Activated CD4-positive, alpha-beta memory T cell treated with anti-CD3 and anti-CD28 coated beads, Interleukin-2, amount 10 ng/mL, durations not matched to agents 7 days and 5 days (primary cell): ENCODE measurements at places on chromosomes 3 and 15. TPM values are rescaled to one million over a fixed set of nuclear protein-coding genes. Genes with fewer than 3 reads are reported as not detected.
A peak's percentile ranks its signal among the peaks of the same experiment; 100 is the strongest.

GRCh38 chr3:149247008-149247710 lies 25.5 kb upstream of the CP start:
- no peak overlapping the region for H3K27ac ChIP-seq
- H3K4me3 ChIP-seq: no peak overlapping the region
- H3K36me3 ChIP-seq: no peaks in the 10 kb centered on the region
- DNase-seq: no peak

DNA sequence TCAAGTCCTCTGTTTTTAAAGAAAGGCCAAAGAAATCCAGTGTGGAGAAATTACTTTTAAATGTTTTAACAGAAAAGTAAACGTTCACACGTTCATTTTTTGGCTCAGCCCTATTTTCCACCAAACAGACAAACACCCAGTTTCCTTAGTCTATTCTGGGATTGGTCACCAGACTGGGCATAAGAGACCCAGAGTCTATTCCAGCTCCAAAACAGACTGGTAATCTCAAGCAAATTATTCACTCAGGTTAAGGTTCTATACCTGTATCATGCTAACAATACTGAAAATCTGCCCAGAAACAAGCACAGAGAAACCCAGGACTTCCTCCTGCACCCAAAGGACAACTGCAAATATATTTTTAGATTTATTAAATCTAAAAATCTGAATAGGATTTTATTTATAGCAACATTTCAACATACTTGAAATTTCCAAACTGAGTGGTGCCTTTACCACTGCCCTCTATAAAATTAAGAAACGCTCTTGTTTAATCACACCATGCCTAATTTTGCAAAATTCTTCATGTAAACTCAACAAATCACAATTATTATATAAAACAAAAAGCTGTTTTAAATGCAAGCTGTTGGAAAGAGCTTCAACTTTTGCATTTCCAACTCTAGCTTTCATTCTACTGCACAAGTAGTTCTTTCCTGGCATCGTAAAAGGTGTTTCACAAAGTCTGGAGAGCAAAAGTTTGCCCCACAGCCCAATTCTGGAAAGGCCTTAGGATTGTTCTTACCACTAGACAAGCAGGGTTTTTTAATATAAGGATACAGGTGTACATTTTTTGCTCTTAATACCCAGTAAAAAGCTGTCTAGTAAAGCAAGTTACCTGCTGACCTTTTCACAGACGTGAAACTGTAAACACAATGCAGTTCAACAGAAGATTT lies 18.7 kb downstream of the ZNF148 start:
- DNase-seq: no peak
- no peaks in the 10 kb centered on the region for H3K27me3 ChIP-seq
- peak overlapping the region; percentile 12 for H3K4me3 ChIP-seq
- H3K27ac ChIP-seq: no peak overlapping the region
- H3K36me3 ChIP-seq: peaks cover 12% of the 10 kb centered on the region

DNA sequence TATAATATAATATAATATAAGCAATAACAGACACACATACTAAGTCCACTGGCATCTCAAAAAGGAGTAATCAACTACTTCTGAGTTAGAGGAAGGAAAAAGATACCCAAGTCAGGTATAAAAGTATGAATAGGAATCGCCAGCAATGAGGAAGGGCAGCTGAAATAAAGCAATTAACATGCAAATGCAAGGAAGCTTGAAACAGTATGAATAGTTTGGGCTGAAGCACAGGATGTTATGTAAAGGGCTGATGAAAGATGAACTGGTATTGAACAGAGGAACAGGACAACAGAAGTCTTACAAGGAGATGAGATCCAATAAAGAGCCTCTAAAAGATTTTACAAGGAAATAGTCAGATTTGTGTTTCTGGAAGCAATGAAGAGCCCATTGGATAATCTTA lies 7.1 kb downstream of the COPS2 start:
- H3K4me3 ChIP-seq: no peak overlapping the region
- peaks cover 23% of the 10 kb centered on the region for H3K36me3 ChIP-seq
- no peak for DNase-seq

DNA sequence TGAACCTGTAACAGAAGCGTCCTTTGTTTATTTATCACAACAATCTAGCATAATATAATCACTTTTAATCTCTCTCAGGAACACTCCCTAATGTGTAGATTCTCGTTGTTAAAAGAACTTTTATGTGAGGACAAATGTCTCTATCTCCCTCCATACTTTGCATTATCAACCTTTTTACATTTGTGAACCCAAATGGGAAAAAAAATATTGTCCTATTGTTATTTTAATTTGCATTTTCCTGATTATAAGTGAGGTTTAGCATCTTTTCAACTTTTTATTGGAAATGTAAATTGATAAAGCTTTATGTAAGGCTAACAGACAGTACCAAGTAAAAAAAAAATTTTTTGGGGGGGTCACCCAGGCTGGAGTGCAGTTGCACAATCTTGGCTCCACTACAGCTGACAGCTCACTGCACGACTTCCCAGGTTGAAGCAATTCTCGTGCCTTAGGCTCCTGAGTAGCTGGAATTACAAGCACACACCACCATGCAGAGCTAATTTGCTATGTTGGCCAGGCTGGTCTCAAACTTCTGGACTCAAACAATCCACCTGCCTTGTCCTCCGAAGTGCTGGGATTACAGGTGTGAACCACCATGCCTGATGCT lies 33.0 kb upstream of the DENND4A start:
- no peaks in the 10 kb centered on the region for H3K27me3 ChIP-seq
- H3K4me3 ChIP-seq: no peak overlapping the region
- peaks cover 3% of the 10 kb centered on the region for H3K36me3 ChIP-seq
- DNase-seq: no peak

GRCh38 chr15:64931381-64931780 lies 19.7 kb downstream of the ANKDD1A start:
- no peak for DNase-seq
- peaks cover 18% of the 10 kb centered on the region for H3K36me3 ChIP-seq
- H3K4me1 ChIP-seq: no peaks in the 10 kb centered on the region
- H3K4me3 ChIP-seq: no peak overlapping the region
- H3K27me3 ChIP-seq: no peaks in the 10 kb centered on the region

PLA2G4E gene
- total RNA-seq: not detected

DNA sequence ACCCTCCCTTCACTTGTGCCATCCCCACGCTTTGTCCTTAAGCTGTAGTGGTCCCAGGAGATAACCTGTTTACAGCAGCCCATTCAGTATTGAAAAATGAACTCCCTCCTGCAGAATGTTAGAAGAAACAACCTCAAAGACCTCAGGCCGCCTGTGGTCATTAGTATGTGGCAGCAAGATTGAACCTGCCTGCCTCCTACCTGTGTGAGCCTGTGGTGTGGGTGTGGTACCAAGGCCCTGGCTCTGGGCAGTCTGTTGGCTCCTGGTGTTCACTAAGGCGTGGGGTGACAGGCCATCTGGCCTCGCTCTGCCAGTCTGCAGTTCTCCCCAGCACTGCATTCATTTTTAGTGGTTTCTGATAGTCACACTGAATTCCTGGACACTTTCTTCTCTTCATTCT lies 21.0 kb downstream of the LSM3 start:
- H3K27me3 ChIP-seq: no peaks in the 10 kb centered on the region
- no peak for DNase-seq
- no peaks in the 10 kb centered on the region for H3K4me1 ChIP-seq
- H3K36me3 ChIP-seq: peaks cover 23% of the 10 kb centered on the region
- H3K27ac ChIP-seq: no peak overlapping the region
- no peak overlapping the region for H3K4me3 ChIP-seq

- no peak overlapping the region for H3K4me3 ChIP-seq
- DNase-seq: no peak
- no peaks in the 10 kb centered on the region for H3K27me3 ChIP-seq
- H3K27ac ChIP-seq: no peak overlapping the region
Observed at GRCh38 chr15:94722024-94722636, 490.8 kb downstream of the MCTP2 start.

DNA sequence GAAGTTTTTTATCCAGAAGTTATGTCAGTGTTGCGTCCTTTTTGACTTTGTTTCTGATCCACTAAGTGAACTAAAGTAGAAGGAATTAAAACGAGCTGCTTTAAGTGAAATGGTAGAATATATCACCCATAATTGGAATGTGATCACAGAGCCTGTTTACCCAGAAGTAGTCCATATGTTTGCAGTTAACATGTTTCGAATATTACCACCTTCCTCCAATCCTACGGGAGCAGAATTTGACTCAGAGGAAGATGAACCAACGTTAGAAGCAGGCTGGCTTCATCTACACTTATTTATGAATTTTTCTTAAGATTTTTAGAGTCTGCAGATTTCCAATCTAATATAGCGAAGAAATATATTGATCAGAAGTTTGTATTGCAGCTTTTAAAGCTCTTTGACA lies 57.6 kb downstream of the DNAH1 start:
- peaks cover 2% of the 10 kb centered on the region for H3K36me3 ChIP-seq
- H3K27ac ChIP-seq: no peak overlapping the region
- no peak overlapping the region for H3K4me3 ChIP-seq
- no peaks in the 10 kb centered on the region for H3K27me3 ChIP-seq
- DNase-seq: no peak

MESP1 gene
- 3.2 TPM for total RNA-seq

GYG1 gene
- 46.5 TPM for total RNA-seq

DNA sequence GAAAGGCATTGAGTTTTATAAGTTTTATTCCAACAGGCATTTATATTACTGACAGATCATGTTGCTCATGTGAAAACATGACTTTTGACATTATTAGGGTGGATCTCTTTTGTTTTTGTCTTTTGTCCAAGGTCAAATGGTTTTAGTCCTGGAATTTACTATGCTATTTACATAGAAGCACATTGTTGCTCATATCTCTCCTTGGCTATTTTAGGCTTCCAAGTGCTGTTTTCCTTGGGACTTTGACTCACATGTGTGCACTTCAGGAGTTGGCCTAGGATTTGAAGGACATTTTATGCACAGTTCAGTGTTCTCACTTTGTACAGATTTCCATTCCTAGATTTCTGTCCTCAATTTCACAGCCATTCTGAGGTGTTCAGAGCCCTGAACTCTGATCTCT lies 225.7 kb downstream of the PYDC2 start:
- no peak overlapping the region for H3K27ac ChIP-seq
- H3K36me3 ChIP-seq: no peaks in the 10 kb centered on the region
- no peaks in the 10 kb centered on the region for H3K4me1 ChIP-seq
- DNase-seq: no peak

- H3K4me1 ChIP-seq: peaks cover 2% of the 10 kb centered on the region
- no peak overlapping the region for H3K27ac ChIP-seq
- H3K27me3 ChIP-seq: peaks cover 40% of the 10 kb centered on the region
- no peak overlapping the region for H3K4me3 ChIP-seq
- no peaks in the 10 kb centered on the region for H3K36me3 ChIP-seq
Observed at GRCh38 chr3:142858043-142858442, 30.8 kb downstream of the PCOLCE2 start.

HHLA2 gene
- 9.5 TPM for total RNA-seq

DNA sequence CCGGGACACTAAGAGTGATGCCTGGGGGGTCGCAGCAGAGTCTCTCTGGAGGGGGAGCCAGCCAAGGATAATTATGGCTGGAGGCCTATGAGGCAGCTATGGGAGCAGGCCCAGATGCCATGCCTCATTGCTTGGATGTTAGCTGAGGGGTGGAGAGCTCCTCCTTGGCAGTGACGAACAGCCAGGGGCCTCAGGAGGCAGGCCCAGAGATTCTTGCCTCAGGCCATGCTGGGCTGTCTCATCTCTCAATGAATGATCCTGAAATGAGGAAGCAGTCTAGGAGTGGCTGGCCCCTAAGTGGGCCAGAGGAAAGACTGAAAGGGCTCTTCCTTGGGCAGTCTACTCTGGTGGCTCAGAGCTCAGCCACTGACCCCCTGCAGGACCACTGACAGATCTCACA lies 21.3 kb downstream of the KIF9 start:
- no peak overlapping the region for H3K27ac ChIP-seq
- no peaks in the 10 kb centered on the region for H3K36me3 ChIP-seq
- DNase-seq: no peak
- no peaks in the 10 kb centered on the region for H3K27me3 ChIP-seq
- no peaks in the 10 kb centered on the region for H3K4me1 ChIP-seq

DNA sequence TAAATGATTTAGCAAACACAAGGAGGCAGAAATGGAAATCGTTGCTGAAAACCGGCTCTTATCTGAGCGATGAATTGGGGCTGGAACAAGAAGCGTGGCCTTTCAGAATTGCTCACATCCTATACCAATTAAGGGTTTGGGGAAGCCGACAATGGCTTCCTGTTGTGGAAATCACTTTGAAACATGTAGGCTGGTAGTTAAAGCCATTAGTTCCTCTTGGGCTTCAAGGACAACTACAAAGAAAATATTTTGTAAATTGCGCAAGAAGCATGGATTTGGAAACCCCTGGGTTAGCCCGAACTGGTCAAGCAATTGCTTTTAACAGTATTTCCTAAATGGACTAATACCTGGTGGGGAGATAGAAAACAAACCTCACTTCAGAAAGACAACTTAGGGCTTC lies 182.4 kb downstream of the ADAMTS9 start:
- H3K36me3 ChIP-seq: no peaks in the 10 kb centered on the region
- H3K27ac ChIP-seq: no peak overlapping the region
- H3K4me3 ChIP-seq: no peak overlapping the region
- DNase-seq: no peak
- H3K4me1 ChIP-seq: peaks cover 5% of the 10 kb centered on the region

GRCh38 chr3:176807938-176808337 lies 389.3 kb downstream of the TBL1XR1 start:
- no peaks in the 10 kb centered on the region for H3K4me1 ChIP-seq
- no peak for DNase-seq
- H3K27ac ChIP-seq: no peak overlapping the region
- no peak overlapping the region for H3K4me3 ChIP-seq
- H3K27me3 ChIP-seq: no peaks in the 10 kb centered on the region

IGDCC3 gene
- total RNA-seq: not detected

DNA sequence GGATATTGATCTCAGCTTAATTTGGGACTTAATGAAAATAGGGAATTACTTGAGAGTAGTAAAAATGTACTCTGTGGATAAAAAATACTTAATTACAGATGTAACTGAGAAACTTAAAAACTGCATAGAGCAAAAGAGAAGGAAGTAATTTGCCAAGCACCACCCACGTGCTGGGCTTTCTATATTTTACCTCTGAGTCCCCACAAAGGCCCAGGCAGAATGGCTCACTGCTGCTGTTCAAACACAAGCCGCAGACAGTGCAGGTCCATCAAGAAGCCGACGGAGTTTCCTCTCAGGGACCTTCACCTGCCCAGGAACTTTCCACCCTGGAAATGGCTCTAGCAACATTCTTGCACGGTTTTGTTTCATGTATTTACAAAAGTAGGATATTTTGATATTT lies 77.2 kb upstream of the TRPM1 start:
- no peak for DNase-seq
- peaks cover 13% of the 10 kb centered on the region for H3K4me1 ChIP-seq
- peaks cover 7% of the 10 kb centered on the region for H3K27me3 ChIP-seq
- H3K27ac ChIP-seq: no peak overlapping the region
- H3K4me3 ChIP-seq: no peak overlapping the region

WDR49 gene
- not detected for total RNA-seq
